ENCODE measurements at places on chromosomes 2 and 18.
A peak's percentile ranks its signal among the peaks of the same experiment; 100 is the strongest.

GRCh38 chr2:98665677-98666076 is 57.3 kb downstream of the UNC50 start:
- no peak for DNase-seq

DNA sequence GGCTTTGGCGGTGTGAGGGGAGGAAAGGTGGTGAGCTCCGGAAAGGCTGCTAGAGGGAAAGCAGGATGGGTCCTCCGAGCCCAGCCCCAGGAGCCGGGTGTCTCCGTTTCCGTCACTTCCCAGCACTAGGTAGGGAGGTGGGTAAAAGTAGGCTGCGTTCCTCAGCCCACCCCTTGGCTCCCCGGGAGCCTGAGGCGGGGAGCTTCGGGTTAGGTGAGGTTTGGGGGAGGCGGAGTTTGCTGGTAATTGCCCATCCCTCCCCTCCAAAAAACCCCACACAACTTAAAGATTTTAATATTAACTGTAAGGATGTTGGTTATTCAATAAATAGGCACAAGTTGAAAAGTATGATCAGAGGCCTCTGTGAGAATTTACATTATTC is 552 bp upstream of the ATF2 start:
- DNase-seq = no peak

DNA sequence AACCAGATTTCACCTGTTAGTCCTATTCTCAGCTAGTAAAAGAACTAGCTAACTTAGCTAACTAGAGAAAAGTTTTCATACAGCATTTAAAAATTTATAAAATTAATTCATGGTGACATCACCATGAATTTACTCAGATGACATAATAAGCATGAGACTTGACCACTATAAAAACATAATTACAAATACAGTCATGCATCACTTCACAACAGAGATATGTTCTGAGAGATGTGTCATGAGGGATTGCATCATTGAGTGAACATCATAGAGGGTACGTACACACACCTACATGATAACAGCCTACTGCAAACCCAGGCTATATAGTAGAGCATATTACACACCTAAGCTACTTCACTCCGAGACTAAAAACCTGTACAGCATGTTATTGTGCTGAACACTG is 481.3 kb upstream of the CHAC2 start:
- peak; percentile 19 for DNase-seq

DNA sequence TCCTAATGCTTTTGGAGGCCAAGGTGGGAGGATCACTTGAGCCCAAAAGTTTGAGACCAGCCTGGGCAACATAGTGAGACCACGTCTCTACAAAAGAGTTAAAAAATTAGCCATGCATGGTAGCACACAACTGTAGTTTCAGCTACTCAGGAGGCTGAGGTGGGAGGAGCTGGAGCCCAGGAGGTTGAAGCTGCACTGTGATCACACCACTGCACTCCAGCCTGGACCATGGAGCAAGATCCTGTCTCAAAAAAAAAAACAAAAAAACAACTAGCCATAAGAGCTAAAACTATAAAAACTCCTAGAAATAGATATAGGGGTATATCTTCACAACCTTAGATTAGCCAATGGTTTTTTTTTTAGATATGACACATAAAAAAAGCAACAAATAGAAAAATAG is 16.9 kb upstream of the COL6A3 start:
- no peak for DNase-seq

DNA sequence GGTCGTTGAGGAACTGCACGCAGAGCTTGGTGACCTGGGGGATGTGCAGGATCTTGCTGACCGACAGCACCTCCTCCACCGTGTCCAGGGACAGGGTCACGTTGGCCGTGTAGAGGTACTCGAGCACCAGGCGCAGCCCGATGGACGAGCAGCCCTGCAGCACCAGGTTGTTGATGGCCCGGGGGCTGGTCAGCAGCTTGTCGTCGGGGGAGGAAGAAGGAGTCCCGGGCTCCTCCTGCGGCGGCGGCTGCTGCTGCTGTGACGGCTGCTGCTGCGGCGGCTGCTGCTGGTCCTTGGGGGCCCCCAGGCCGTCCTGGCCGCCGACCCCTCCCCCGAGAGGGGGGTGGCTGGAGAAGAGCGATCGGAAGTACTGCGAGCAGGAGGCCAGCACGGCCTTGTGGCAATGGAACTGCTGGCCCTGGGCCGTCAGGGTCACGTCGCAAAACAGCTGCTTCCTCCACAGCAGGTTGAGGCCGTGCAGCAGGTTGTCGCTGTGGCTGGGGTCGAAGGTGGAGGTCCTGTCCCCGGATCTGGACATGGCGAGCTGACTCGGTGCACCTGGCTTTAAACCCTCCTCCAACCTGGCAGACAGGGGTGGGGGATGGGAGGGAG is 2.7 kb downstream of the KLHL14 start:
- DNase-seq = no peak

DNA sequence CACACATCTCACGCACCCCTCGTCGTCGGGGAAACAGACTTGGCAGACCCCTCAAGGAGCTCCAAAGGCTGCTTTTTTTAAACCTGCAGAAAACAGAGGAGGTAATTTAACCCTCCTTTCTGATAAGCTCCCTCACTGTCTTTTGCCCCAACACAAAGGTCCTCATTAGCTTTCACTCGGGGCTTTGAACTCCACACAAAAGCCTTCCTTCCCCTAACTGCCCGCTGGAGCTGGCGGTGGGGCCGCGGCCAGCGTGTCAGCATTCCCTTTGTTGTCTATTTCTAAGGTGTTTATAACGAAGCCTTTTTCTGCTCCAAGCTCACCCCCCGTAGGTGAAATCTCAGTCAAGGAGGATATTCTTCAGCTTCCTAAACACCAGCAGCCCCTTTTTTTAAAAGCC is 43.5 kb upstream of the ID2 start:
- no peak for DNase-seq

DNA sequence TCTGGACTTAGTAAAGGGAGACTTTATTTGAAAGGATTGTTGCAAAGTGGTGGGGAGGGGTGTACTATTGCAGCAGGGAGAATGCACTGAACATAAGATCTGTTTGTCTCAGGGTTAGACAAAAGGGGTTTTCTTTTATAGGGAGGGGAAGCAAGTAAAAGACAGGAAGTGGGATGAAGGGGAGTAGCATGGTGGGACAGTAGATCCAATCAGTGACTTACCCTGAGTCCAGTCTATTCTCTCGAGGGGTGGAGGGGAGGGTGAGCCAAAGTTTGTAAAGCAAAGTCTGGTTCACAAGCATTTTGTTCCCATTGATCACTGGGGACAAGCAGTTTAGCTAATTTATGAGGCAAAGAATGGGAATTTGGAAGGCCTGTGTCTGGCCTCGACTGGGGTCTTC is 35.0 kb upstream of the CYP27C1 start:
- no peak for DNase-seq

- DNase-seq = no peak
Observed at GRCh38 chr2:237219826-237220225, 134.1 kb downstream of the COPS8 start.

DNA sequence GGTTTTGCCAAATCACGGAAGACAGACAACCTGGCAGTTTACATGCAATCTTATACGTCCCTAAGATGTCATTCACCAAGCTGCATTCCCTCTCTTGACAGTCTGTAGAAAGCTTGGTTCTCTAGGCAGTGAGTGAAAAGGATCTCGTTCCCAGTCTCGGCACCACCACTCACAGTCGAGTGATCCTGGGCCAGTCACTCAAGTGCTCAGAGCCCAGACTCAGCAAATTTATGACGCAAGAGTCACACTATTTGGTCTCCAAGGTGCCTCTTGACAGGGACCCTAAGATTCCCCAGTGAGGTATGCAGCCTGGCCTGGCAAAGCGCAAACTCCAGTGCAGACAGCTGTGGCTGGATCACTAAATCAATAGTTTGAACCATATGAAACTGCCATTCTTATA is 77.9 kb downstream of the EIPR1 start:
- no peak for DNase-seq

GRCh38 chr2:141741652-141742051 is 389.2 kb downstream of the LRP1B start:
- no peak for DNase-seq

GRCh38 chr2:46813020-46813415 is 102.6 kb downstream of the MCFD2 start:
- no peak for DNase-seq

- no peak for DNase-seq
Observed at GRCh38 chr18:54076166-54076565, 148.3 kb downstream of the MBD2 start.

DNA sequence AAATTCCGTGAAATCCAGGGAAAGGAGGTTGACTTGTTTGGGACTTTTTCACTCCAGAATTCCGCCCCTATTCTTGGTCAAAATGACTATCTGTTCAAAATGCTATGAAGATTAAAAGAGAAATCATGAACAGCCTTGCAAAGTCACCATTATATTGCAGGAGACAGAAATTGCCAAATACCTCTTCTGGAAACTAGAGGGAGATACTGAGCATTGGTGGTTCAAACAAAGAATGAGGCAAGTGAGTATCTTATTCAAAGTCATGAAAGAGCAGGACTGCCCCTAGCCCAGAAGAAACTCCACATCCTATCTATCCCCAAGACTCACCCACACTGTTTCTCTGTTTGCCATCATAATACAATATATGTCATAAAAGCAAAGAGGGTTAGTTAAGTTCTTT is 862.3 kb upstream of the POU3F3 start:
- DNase-seq = no peak

DNA sequence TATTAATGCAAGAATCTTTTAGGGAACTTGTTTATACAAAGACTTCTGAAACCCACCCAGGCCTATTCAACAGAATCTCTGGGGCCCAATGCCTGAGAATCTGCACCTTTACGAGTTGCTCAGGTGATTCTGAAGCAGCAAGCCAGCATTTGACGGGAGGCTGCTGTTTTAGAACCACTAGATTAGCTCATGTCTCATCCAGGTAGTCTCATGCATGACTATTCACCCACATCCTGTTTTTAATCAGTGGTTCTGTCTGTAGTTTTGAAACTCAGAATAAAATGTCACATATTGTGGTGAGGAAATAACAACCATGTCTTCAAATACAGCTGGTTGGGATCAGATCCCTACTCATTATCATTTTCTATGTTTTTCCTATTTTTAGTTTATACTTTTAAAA is 39.5 kb downstream of the CYTIP start:
- no peak for DNase-seq

DNA sequence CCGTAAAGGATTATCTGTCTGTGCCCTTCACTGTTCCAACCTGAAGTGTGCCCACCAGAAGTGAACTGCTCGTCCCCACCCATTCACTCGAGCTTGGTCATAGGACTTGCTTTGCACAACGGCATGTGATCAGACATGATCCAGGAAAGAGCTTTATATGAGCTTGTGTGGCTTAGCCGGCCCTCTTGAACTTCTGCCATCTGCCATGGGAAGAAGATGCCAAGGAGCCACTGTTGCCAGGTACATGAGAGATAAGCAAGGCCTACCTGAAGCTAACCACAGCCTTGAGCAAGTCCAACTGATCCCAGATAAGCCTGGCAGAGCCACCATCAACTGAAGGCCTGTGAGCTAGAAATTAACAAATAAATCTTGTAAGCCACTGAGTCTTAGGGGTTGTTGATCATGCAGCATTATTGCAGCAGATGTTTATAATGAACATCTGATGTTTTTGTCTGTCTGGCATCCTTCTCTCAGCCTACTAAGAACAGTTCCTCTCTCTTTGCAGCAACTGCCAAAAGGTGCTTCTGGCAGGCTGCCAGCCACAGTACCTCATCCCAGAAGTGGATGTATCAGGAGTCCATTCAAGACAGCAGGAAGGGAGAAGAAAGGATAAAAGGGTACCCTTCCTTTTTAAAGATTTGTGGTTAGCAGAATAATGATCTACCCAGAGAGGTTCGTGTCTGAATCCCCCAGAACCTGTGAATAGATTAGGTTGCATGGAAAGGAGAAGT is 16.8 kb downstream of the DBI start:
- DNase-seq = no peak

DNA sequence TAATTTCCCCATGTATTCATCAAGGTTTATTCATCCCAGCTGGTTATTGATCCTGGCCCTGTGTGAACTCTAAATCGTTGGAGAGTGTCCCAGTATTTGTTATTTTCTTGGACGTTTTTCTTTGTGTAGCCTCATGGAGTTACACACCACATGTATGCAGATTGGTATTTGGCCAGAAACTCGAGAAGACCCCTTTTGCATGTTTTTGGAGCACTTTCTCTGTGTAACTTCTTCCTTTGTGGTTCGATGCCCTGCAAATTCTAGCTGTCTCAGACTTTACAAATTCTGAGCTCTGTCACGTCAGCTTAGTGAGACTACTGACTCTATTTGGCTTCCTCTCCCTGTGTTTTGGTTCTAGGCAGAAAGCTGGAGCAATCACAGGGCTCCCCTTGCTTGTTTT is 198.7 kb downstream of the MCFD2 start:
- no peak for DNase-seq

DNA sequence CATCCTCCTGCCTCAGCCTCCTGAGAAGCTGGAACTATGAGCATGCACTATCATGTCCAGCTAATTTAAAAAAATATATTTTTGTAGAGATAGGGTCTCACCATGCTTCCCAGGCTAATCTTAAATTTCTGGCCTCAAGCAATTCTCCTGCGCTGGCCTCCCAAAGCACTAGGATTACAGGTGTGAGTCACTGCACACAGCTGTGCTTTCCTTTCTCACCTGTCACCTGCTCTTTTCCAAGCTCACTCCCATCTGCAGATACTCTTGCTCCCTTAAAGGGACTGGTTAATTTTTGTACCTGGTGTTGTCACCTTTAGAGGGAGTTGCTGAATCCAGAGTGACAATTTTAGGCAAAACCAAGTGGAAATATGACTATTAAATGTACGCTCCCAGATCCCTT is 178.2 kb downstream of the LOXHD1 start:
- DNase-seq = no peak

DNA sequence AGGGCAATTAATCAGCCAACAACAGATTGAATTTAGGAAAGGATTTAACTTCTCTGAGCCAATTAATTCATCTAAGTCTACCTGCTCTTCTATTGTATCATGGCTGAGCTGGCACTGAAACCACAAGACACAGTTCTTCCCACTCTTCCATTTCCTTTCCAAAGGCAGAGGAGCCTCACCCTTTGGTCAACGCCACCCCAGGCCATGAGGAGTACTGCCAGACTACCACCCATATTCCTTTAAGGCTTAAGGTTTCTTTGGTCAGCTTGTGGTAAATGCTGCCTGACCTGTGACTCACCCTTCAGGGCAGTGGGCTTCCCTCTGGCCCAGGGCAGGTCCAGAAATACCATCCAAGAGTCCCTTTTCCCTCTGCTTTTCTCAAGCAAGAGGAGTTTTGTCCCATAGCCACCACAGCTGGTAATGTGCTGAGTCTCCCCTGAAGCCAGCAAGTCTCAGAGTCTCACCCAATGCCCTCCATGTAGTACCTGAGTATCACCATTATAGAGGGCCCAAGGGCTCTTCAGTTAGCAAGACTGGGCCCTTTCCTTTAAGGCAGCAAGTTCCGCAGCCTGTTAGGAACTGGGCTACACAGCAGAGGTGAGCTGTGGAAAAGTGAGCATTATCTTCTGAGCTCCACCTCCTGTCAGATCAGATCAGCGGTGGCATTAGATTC is 900.5 kb upstream of the CRIM1 start:
- no peak for DNase-seq

GRCh38 chr2:61165946-61166345 is 4.0 kb downstream of the C2orf74 start:
- DNase-seq = no peak

DNA sequence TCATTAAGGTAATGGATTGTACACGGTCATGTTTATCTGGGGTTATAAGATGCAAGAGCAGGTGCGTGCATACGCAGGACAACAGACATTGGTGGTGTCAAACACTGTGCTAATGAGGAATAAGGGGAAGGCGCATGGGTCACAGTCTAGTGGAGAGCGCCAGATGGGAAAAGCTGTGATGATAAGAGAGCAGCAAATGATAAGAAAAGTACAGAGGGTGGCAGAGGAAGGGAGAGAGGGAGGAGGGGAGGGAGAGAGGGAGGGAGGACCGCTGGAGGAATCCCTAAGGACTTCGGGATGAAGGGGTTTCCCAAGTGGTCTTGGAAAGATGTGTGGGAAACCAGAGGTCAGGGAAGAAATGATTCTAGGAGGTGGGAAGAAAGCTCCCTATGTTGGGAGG is 2.9 kb downstream of the TNFRSF11A start:
- no peak for DNase-seq
